ENCODE measurements at places on chromosomes 1 and 21. TPM values are rescaled to one million over a fixed set of nuclear protein-coding genes. Genes with fewer than 3 reads are reported as not detected.

GBP6 gene
- total RNA-seq = not detected

LCE2C gene
- not detected for total RNA-seq

AGT gene
- total RNA-seq = 0.13 TPM

KCNT2 gene
- not detected for total RNA-seq

GJB3 gene
- 14.5 TPM for total RNA-seq

TTC4 gene
- 26.3 TPM for total RNA-seq

ZNHIT6 gene
- total RNA-seq = 17.1 TPM

LCE1B gene
- not detected for total RNA-seq

IPP gene
- 5.8 TPM for total RNA-seq

DMBX1 gene
- 0.61 TPM for total RNA-seq

ETNK2 gene
- 17.6 TPM for total RNA-seq

GPR52 gene
- total RNA-seq = not detected

DNM3 gene
- total RNA-seq = 0.40 TPM

TTC24 gene
- total RNA-seq = not detected

GPR157 gene
- total RNA-seq = 7.0 TPM

LAMC2 gene
- 21.1 TPM for total RNA-seq

SEMA4A gene
- 0.40 TPM for total RNA-seq

IVL gene
- not detected for total RNA-seq

SLC2A5 gene
- total RNA-seq = 0.50 TPM

CASZ1 gene
- 2.1 TPM for total RNA-seq

SLC45A3 gene
- 5.6 TPM for total RNA-seq

PEAR1 gene
- total RNA-seq = 5.9 TPM

DIO1 gene
- not detected for total RNA-seq

RNU1-1 gene
- total RNA-seq = 30.4 TPM

F5 gene
- total RNA-seq = 0.08 TPM

SLC27A3 gene
- 1.8 TPM for total RNA-seq
